Dermis microvascular lymphatic vessel endothelial cell (primary cell): ENCODE measurements at places on chromosomes 2 and 18. TPM values are rescaled to one million over a fixed set of nuclear protein-coding genes. Genes with fewer than 3 reads are reported as not detected.
A peak's percentile ranks its signal among the peaks of the same experiment; 100 is the strongest.

ITGA6 gene
- total RNA-seq = 146 and 305 TPM in 2 replicates

GRCh38 chr2:102190430-102191107 lies 3.7 kb downstream of the IL1RL2 start:
- DNase-seq = no peak

CNGA3 gene
- under 0.01 TPM in 1 of 2 replicates, not detected in the other for total RNA-seq

SULT1C4 gene
- total RNA-seq = 108 and 114 TPM in 2 replicates

CD8A gene
- total RNA-seq = under 0.01 TPM in 2 replicates

DNA sequence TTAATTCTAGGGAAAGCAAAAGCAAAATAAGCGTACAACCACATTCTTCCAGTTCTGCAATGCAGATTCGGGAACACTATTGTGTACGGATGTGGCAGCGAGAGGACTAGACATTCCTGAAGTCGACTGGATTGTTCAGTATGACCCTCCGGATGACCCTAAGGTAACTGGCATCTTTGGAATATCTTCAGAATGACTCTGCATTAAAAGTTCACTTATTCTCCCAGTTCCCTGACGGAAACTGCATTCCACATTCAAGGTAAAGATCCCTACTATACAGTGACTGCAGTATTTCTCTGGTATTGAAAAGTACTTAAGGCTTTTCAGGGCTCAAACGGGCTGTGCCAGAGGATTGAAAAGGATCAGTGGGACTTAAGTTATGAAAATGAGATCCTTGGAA lies 10.9 kb downstream of the DDX18 start:
- no peak for DNase-seq

DNA sequence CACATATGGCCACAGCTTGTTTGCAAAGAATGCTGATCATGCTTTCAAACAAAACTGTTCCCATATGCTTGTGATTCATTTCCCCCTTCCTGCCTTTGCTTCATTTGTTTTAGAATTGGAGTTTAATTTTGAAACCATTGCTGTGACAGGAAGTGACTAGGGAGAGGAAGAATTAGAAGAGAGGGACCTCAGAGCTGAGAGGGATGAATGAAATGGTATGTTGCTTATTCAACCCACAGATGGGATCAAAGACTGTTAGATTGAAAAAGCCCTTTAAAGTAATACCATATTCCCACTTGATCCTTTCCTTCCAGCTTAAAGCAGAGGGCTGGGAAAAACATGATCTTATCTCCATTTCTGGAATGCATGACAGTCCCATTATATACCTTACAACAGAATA lies 106.2 kb upstream of the RNF152 start:
- peak; percentile 83 for DNase-seq

GRCh38 chr18:62523631-62524439 lies 1.0 kb downstream of the ZCCHC2 start:
- DNase-seq = no peak

- no peak for DNase-seq
These were observed 69.1 kb downstream of the CWC22 start for GRCh38 chr2:179938026-179938425.

DNA sequence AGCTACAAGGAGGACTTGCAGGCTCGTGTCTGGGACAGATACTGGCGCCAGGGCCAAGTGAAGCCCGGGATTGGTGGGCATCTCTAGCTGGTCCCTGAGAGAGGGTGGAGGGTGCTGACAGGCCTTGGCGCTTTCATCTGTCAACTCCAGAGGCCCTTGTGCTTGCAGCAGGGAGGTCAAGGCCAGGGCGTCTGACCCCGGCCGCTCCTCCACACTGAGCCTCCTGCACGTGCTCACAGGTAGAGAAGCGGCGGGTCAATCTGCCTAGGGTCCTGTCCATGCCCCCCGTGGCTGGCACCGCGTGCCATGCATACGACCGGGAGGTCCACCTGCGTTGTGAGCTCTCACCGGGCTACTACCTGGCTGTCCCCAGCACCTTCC lies 9.5 kb downstream of the CAPN10 start:
- no peak for DNase-seq

DNA sequence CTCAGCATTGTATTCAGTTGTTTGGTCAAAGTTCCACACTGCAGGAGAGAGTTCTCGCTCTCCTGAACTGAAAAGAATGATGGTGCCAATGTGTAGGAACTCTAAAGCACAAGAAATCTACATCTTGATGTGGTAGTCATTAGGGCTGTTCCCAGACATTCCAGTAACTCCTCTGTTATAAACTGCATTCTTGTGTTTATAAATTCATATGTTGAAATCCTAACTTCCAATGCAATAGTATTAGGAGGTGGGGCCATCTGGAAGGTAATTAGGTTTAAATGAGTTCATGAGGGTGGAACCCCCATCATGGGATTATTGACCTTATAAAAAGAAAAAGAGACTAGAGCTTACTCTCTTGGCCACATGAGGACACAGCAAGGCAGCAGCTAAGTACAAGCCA lies 239.6 kb downstream of the CDH20 start:
- DNase-seq = no peak
